ENCODE measurements at places on chromosomes 12 and 14. TPM values are rescaled to one million over a fixed set of nuclear protein-coding genes. Genes with fewer than 3 reads are reported as not detected.

Gene CLEC6A
- total RNA-seq: not detected

Gene NOVA1
- not detected for total RNA-seq

GRCh38 chr12:27822076-27822712 lies 42.2 kb upstream of the MANSC4 start:
- peak; percentile 98 for DNase-seq

Gene SPTSSA
- total RNA-seq: 11.7 TPM

Gene IFNG-AS1
- total RNA-seq: not detected

GRCh38 chr14:53963320-53964227 lies 6.9 kb upstream of the BMP4 start:
- DNase-seq: no peak

DNA sequence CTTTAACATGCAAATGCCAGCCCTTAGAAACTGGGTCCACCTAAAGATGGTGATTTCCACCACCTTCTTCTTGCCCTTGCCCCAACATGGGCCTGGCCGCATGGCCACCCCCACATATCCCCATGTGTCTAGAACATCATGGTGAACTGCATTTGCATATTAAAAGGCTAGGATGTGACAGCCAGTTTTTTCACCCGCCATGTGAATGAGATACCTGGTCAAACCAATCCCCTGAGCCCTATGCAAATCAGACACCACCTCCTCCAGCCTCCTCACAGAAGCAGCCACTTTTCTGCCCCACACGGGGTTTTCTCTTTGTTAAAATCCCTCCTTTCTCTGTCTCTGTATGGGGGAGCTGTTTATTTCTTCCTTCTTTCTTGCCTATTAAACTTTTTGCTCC lies 1322.5 kb downstream of the FSCB start:
- DNase-seq: no peak

GRCh38 chr12:118271770-118272417 lies 100.8 kb downstream of the TAOK3 start:
- no peak for DNase-seq

- no peak for DNase-seq
Measured at GRCh38 chr12:4947253-4947652, 37.5 kb downstream of the KCNA1 start.

All from HT1080 (cell line).